ENCODE measurements at places on chromosomes 7 and 10.

DNA sequence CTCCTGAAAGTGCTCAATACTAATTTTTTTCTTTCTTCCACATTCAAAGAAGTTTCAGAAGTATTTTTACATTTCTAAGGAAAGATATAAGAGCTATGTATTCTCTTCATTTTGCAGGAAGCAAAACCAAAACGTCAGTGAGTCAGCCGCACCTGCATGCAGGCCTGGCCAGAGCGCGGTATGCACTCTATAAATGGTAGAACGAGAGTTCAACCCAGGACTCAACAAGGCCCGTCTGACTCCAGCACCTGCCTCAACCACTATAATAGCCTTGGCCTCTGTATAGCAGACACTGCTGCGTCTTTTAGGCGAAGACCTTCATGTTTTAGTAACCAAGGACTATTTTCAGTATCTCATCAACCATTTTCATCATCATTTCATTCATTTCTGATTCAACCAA is 113.2 kb downstream of the KMT2E start:
- DNase-seq = no peak

DNA sequence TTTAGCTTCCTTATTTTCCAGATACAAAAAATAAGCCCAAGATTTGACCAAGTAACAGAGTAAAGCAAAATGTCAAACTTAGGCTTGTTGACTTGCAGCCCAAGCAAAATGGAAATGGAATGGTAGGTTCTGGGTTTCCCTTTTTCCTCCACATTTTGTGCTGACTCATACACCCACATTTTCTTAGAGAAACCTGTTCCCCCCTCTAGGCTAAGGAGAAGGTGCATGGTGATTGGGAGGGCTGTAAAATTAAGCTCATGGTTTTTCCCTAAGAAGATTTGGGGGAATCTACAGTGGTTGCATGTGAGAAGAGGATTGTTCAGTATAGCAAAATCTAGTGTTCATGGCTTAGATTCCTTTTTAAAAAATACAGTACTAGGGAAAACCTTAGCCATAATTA is 127.4 kb downstream of the ARL4A start:
- DNase-seq = no peak

DNA sequence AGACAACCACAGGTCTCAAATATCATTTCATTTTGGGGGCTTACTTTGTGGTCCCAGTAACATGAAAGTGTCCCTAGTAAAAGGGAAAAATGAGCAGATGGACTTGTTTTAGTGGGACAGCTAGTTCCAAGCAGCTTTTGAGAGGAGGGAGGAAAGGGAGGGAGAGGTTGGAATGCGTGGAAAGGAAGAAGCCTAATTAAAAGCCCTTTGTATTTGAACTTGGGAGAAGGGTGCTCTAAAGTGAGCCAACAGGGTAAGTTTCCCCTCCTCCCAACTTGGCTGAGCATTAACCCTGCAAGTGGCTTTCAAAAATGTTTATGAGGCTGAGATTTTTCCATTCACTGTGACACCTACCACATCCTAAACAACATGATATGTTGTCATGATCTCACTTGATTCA is 38.8 kb upstream of the LYZL1 start:
- DNase-seq = no peak

DNA sequence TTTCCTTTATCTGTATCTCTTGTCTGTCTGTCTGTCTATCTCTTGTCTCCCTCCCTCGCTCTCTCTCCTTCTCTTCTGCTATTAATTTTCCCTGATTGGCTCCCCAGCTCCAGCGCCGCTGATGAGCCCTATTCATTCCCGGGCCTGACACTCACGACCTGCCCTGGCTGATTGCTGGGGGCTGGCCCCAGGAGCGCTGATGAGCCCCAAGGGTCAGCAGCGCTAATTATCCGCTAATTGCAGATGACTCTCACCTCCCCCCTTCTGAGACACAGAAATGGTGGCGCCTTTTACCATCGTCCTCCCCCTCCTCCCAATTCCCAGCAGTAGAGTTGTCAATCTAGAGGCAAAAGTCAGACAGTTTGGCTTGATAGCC is 1.3 kb upstream of the GBX1 start:
- DNase-seq = no peak

DNA sequence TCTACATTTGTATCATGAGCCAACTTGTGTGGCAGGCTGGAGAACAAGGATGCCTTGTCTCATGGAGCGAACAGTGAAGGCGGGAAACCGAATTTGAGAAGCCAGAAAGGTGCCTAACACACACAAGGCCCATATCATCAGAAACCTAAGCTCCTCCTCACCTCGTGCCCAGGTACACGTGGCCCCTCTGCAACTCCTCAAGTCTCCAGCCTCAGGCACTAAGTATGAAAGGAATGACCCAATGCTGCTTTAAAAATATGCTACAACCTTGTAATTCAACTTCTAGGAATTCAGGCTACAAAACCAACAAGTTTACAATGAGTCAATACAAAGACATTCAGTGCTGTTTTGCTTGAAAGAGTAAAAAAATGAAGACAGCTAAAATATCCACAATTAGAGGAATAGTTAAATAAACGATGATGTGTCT is 95.7 kb downstream of the CDK6 start:
- DNase-seq = peak; percentile 33

DNA sequence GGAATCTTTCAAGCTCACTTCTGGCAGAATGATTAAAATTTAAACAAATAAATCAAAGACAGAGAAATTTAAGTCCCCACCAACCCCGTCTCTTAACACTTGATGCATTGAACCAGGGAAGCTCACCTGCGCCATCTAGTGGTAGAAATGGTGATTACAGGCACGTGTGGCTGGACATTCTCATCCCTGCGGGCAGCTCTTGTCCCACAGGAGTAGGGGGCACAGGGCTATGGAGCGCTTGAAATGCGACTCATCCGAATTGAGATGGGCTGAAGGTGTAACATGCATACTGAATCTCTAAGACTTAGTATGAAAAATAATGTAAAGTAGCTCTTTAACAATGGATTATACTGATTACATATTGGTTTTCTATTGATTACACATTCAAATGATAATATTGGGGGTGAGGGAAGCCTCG is 24.8 kb upstream of the SLIT1 start:
- DNase-seq = peak; percentile 31

- no peak for DNase-seq
These were observed 53.3 kb downstream of the SEMA3D start for GRCh38 chr7:85133560-85133959.

- no peak for DNase-seq
These were observed 337.0 kb upstream of the PRKCQ start for GRCh38 chr10:6917125-6917524.

DNA sequence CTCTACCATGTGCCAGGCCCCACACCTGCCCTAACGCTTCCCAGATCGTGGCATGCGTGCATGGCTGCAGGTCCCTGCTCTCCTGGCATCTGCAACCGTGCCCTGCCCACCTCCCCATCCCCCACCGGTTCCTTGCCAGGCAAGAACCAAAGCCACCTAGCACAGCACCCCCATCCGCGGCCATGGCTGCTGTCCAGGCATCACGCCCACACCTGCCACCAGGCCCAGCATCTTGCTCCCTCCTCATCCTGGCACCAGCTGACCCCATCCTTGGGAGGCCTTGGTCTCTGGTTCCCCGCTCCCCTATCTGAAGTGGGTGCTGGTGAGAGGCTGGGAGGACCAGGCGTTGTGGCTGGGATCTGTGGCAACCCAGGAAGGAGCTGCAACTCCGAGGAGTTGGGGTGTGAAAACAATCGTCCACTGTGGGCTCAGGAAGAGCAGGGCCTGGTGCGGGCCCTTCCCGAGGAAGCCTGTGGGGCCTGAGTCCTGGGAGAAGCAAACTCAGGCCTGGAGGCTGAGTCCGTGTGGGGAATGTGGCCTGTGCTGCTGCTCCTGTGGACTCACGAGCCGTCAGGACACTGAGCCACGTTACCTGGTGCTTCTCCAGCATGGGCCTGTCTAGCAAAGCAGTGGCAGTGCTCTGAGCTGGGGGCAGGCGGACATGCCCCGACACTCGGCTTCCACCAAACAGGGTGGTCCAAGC is 417.1 kb downstream of the DNAJB6 start:
- no peak for DNase-seq

GRCh38 chr10:12704488-12704887 is 297.0 kb downstream of the CCDC3 start:
- DNase-seq = no peak

- no peak for DNase-seq
These were observed 300.1 kb downstream of the PTEN start for GRCh38 chr10:88163572-88163971.

DNA sequence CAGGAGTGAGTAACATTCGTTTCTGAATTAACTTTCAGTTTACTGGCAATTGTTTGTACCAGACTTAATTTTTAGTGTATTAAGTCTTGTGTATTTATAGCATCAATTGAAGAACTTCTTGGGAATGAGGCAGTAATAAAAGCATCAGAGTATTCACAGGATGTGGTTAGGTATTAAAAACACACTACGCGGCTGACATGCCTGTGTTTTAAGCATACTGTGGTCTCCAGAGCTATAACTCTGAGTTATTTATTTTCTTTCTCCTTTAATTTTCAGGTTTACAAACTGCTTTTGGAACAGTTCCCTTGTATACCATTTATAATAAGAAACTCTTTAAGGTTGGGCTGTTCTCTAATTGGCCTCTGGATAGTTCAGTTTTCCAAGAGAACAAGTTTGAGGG is 626.1 kb upstream of the NRG3 start:
- DNase-seq = no peak

GRCh38 chr7:1857487-1858421 is 187.7 kb downstream of the ELFN1 start:
- no peak for DNase-seq

DNA sequence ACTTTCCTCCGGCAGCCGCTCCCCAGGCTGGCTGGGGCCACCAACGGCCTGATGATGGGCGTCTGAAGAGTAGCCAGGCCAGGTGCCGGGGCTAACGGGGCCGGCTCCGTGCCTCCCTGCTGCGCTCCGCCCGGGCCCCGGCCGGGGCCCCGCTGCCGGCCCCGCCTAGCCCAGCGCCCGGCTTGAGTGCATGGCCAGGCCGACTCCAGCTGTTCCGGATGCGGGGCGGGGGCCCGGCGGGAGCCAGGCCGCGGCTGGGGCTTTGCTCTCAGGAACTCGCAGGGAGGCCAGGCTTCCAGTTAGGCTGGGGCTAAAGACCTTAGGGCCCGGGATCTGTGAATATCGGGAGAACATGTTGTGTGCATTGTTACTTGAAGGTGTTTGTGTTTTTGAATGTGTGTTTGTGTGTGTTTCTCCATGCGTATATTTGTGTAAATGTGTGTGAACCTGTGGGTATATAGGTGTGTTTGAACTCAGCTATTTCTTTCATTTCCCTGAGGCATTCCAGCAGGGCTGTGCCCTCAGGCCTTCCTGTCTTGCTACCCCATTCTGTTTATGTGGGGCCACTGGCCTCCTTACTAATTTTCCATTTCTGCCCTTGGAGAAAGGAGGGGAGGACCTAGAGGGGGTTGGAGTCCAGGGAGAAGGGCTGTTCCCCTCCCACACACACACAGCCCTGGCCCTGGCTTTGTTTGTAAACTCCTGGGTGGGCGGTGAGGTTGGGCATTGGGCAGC is 1.1 kb upstream of the LBX1 start:
- peak; percentile 69 for DNase-seq

GRCh38 chr7:77327932-77328628 is 88.1 kb downstream of the GSAP start:
- peak; percentile 25 for DNase-seq

- DNase-seq = no peak
These were observed 470.7 kb upstream of the AKR1E2 start for GRCh38 chr10:4355350-4355749.

GRCh38 chr10:125928928-125929585 is 32.7 kb downstream of the FANK1 start:
- no peak for DNase-seq

GRCh38 chr10:35446439-35446838 is 110.1 kb downstream of the CCNY start:
- peak; percentile 39 for DNase-seq

DNA sequence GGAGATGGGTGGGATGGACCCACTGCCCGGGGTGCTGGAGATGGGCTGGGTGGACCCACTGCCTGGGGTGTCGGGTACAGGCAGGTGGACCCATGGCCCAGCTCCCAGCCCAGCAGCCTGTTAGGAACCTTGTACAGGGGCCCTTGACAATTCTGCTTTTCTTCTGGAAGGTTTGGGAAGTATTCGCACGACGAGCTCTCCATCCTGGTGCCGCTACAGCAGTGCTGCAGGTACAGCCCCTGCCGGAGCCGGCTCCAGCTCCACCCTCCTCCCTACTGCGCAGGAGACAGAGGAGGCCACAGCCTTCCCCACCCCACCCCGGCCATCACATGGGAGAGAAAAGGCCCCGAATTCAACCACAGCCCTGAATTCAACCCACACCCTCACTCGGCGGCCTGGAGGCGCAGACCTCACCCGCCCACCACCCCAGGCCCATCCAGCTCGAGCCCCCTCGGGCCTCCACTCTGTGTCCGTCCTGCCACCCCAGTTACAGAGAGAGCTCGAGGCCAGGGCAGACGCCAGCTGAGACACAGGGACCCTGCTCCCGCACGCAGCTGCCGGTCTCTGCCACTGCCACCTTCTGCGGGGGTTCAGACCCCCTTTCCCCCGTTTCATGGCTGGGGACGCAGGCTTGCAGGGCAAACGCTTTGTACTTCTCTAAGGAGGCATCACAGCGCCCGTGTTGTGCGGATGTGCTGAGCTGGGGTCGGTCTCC is 31.3 kb upstream of the FOXL3 start:
- DNase-seq = no peak

GRCh38 chr10:14781763-14782162 is 7.1 kb upstream of the FAM107B start:
- no peak for DNase-seq

- no peak for DNase-seq
These were observed 255.7 kb upstream of the LRRN3 start for GRCh38 chr7:110835218-110835617.

GRCh38 chr10:110919349-110919931 is at the start of gene SHOC2:
SHOC2 (plus strand) TSS chr10:110919604; CDS start chr10:110964359, 44,755 bp downstream.
- DNase-seq = peak; percentile 100

DNA sequence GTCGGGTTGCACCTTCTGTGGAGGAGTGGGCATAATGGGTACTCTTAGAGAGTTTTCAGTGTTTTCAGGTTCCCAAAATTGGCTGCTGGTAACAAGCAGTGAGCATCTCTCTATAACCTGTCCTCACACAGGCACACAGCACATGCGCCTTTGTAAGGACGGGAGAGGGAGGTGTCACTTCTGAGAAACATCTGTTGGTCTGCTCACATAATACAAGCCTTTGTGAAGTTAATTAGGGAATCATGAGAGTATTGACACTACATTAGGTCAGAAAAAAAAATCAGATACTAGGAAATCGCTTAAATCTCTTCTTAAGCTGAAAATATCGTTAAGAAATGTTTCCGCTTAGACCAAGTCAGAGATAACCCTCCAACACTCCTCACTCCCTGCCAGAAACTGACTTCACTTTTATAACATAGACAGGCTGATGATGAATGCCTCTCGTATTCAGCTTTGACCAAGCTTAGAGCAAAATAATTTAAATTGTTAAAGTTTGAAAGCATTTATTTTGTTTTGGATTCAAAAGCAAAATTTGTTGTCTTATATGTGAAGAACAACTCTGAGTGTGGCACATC is 769.7 kb downstream of the TNS3 start:
- DNase-seq = peak; percentile 22

GRCh38 chr7:148746135-148746534 is 47.4 kb downstream of the CUL1 start:
- no peak for DNase-seq

- DNase-seq = no peak
These were observed 48.7 kb downstream of the ARMC3 start for GRCh38 chr10:22976534-22976933.

- no peak for DNase-seq
These were observed 243.1 kb downstream of the KIAA1217 start for GRCh38 chr10:24452030-24452429.

- DNase-seq = no peak
These were observed 25.7 kb downstream of the FOXL3 start for GRCh38 chr7:315516-316265.

All from MG63 (cell line).